Iris pigment epithelial cell (primary cell): ENCODE measurements at places on chromosomes 12 and 14.
A peak's percentile ranks its signal among the peaks of the same experiment; 100 is the strongest.

DNA sequence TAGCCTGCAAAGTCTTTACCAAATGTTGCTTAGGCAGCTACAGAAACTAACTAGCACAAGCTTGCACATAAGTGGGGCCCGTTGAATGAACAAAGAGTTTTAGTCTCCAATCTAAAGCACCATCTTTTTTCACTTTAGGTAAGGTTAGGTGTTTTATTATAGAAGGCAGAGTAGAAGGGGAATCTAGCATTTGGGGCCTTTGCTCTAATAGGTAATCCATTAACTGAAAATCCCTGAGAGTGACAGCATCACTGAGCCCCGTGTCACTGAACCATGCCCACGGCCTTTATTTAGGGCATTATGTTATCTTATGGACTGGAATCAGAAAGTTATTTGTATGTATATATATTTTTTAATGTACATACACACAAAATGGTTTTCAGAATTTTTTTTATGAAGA, 25.1 kb downstream of the CPNE8 start:
- no peak for DNase-seq

DNA sequence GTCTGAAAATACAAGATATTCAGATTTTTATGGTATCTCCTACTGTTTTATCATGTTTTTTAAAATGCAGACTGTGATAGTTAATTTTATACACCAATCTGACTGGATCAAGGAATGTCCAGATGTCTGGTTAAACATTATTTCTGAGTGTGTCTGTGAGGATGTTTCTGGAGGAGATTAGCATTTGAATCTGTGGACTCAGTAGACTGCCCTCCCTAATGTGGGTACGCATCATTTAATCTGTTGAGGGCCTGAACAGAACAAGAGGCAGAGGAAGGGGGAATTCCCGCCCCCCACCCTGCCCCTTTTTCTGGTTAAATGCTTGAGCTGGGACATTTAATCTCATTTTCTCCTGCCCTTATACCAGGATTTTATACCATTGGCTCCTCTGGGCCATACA, 72.1 kb downstream of the AVPR1A start:
- no peak for DNase-seq

DNA sequence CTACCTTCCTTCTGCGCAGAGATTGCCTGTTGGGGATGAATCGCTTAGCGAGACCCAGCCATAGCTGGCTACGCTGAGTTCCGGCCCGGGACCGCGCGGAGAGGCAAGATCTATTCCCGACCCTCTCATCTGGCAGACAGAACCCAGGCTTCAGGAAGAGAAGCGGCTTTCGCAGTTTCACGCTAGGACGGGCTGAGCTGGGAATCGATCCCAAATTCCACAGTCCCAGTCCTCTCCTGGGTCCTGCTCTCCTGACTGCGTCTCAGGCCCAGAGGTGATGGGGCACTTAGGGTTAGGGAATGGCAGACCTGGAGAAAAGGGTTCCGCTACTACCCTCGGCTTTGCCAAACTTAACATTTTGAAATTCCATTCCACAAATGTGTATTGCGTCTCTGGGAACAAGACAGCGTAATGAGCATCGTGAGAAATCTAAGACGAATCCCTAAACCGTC, 2.8 kb downstream of the PTPN21 start:
- peak; percentile 23 for DNase-seq

GRCh38 chr12:29983851-29984250, 200.1 kb upstream of the TMTC1 start:
- no peak for DNase-seq

- peak; percentile 11 for DNase-seq
Observed at GRCh38 chr12:107593713-107594381, 91.8 kb upstream of the PWP1 start.

- DNase-seq: peak; percentile 66
Observed at GRCh38 chr14:100486025-100486828, 101.0 kb downstream of the BEGAIN start.

- DNase-seq: no peak
Observed at GRCh38 chr12:23025372-23026016, 400.5 kb downstream of the ETNK1 start.

DNA sequence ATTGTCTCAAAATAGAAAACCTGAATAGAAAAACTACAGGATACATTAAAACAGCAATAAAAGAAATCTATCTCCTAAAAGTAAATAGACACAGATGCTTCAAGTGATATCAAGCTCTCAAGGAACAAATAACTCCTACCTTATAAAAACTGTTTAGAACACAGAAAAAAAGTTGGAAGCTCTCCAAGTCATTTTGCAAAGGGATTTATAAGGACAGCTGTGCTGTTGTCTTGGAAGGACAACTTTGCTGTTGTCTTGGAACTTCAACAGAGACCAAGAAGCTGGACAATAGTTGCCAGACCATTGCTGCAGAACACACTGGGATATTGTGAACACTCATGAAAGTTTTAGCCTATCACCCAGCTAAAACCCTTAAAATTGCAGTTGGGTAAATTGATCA, 780.7 kb downstream of the FLRT2 start:
- no peak for DNase-seq

DNA sequence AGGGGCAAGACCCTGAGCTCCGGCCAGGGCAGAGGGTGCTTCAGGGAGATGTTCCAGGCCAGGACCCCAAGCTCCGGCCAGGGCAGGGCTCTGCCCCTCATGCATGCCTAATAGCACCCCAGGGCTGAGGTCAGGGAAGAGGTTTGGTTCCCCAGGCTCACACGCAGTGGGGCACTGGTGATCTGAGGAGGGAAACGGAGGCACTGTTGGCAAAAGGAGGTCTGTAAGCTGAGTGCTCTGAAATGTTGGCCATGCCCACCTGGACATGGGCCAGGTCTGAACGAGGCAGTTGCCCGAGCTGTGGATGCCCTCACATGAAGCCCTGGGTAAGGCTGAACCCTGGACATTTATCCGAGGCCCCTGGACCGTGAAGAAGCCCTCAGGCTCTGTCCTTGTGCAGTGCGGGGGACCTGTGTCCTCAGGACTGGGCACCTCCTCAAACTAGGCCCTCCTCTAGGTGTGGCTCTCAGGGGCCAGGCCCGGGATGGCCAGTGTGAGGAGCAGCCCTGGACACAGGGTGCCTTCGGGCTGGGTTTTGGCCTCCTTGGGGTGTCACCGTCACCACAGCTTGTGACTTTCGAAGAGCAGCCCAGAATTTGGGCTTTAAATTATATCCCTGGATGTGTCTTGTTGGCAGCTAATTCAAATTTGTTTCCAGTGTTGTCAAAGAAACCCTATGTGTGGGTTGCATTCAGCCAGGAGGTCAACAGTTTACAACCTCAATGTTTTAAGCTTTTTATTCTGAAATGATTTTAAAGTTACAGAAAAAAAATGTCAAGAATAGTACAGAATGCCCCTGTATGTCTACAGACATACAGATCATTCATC, 66.8 kb downstream of the ADGRD1 start:
- DNase-seq: no peak

GRCh38 chr12:24903329-24904088, 45.4 kb downstream of the BCAT1 start:
- peak; percentile 29 for DNase-seq

GRCh38 chr12:86660488-86661147, 404.4 kb upstream of the MGAT4C start:
- peak; percentile 80 for DNase-seq

DNA sequence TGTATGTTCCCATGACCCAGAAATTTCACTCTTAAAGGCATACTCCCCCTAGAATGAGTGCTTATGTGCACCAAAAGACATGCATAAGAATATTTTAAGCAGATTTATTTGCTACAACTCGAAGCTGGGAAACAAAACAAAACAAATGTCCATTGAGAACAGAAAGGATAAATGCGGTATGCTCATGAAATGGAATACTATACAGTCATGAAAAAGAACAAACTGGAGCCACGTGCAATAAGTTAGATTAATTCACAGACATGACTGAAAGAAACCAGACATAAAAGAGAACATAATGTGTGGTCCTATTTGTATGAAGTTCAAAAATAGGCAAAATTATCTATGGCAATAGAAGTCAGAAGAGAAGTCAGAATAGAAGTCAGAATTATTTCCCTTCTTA, 69.9 kb downstream of the TBX3 start:
- DNase-seq: no peak

DNA sequence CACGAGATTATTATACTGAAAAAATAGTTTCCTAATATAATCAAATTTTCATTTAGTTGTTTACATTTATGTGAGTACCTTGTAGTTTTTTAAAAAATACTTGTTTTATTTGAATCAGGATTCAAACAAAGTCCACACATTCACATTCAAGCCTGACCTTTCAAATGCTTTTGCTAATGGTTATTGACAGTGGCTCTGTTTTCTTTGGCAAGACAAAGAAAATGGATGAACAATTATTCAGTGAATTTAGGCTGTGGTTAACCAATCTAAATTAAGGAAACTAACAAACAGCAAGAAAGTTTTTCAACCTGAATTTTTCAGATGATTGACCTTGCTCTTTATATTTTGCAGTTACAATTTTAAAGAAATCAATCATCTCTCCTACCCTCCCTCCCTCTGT, 9.7 kb downstream of the SLC4A8 start:
- DNase-seq: peak; percentile 23

GRCh38 chr12:76462668-76463224, 96.8 kb downstream of the OSBPL8 start:
- no peak for DNase-seq

- DNase-seq: no peak
Observed at GRCh38 chr14:98252820-98253219, 1019.2 kb downstream of the BCL11B start.

- DNase-seq: no peak
Observed at GRCh38 chr12:76064904-76065303, 19.6 kb downstream of the NAP1L1 start.

DNA sequence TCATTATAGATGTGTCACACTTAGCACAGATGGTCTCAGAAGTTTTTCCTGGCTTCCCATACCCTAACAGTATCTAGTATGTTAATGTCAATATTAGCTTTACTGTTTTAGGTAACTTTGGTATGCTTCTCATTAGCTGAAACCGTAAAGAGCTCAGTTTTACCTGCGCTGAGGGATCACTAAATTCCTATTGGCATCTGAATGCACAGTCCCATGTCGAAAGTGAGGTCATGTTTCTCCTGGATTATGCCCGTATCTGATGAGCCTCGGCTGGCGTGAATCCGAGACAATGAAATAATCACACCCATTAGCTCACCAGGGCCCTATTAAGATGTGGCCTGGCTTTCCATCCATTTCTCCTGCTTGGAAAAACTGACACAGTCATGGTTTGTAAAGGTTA, 418.2 kb downstream of the ZFP36L1 start:
- no peak for DNase-seq

GRCh38 chr12:32893043-32893442, 3.5 kb downstream of the PKP2 start:
- no peak for DNase-seq

GRCh38 chr12:130203151-130203550, 40.9 kb downstream of the FZD10 start:
- DNase-seq: no peak

GRCh38 chr12:121299662-121300061, 3.2 kb upstream of the CAMKK2 start:
- DNase-seq: no peak

- DNase-seq: peak; percentile 57
Observed at GRCh38 chr14:69423279-69423678, 24.8 kb downstream of the SLC39A9 start.

- DNase-seq: no peak
Observed at GRCh38 chr12:7756993-7757392, 8.0 kb upstream of the NANOGNB start.

- no peak for DNase-seq
Observed at GRCh38 chr14:99143793-99144192, 128.2 kb downstream of the BCL11B start.

- no peak for DNase-seq
Observed at GRCh38 chr12:127286281-127286680, 980.7 kb upstream of the TMEM132C start.

- DNase-seq: no peak
Observed at GRCh38 chr12:110015132-110015531, 15.9 kb downstream of the ANKRD13A start.

DNA sequence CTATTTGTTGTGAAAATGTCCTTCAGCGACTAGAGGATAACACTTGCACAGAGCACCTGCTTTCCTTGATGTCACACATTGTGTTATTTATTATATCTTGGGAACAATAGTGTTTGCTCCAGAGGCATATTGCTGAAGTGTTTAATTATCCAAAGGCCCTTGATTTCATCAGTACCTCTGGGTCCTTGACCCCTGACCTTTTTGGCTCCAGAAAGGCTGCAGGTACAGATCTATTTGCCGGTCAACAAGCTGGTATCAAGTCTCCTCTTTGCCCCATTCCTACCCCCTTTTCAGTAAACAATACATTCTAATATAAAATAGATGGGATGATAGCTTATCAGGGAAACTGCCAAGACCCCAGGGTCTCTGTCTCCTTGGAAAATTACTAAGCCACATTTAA, 206.8 kb downstream of the DACT1 start:
- DNase-seq: no peak

DNA sequence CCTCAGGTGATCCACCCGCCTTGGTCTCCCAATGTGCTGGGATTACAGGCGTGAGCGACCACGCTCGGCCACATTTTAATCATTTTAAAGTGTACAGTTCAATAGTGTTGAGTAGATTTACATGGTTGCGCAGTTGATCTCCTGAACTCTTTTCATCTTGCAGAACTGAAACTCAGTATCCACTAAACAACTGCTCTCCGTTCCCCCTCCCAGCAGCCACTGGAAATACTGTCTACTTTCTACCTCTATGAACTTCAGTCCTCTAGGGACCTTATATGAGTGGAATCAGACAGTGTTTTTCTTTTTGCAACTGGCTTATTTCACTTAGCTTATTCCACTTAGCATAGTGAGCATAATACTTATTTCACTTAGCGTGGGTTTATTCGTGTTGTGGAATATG, 53.7 kb downstream of the KCTD10 start:
- DNase-seq: no peak

DNA sequence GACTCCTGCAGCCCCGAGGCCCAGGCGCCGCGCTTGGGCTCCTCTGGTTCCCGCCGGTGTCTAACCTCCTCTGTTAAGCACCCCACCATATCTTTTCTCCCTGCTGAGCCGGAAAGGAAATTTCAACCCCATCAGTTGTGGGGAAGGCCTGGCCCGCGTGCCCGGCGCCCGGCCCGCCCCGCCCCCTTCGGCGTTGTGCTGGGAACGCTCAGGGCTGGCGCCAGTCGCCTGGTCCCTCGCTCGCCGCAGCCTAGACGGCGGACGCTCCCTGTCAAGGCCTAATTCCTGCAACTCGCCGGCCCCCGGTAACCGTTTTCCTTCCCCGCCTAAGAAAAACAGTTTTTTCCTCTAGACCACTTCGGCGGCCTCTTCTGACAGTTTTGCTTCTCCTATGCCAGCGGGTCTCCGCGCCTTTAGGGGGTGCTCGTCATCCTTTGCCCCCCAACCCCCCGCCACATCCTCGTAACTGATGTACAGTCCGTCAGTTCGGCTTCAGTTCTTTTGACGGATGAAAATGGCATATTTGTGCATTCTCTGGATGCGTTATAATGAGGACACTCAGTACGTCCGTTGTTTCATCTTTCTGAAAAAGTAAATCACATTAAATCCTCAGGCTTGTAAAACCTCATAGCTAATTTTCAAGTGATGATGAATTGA, 506 bp upstream of the NAP1L1 start:
- DNase-seq: no peak

DNA sequence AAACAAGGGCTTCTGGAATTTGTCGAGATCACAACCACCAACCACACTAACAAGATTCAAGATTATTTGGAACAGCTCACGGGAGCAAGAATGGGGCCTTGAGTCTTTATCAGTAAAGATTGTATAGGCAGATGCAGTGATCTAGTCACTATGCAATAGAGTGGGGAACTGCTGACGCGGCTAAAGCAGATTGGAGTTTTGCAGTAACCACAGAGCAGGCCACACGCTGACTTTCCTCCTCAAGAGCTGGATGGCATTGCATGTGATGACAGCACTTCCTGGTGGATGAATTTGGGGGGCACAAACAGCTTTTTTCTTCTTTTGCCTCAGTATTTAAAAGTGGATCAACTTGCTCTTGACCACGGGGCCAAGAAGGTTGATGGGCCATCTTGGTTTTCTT, 46.0 kb downstream of the KCNK13 start:
- no peak for DNase-seq
